ENCODE measurements at places on chromosomes 5 and 9.

GRCh38 chr5:93580063-93580926 lies 724 bp downstream of the NR2F1-AS1 start:
- DNase-seq: peak; percentile 41

DNA sequence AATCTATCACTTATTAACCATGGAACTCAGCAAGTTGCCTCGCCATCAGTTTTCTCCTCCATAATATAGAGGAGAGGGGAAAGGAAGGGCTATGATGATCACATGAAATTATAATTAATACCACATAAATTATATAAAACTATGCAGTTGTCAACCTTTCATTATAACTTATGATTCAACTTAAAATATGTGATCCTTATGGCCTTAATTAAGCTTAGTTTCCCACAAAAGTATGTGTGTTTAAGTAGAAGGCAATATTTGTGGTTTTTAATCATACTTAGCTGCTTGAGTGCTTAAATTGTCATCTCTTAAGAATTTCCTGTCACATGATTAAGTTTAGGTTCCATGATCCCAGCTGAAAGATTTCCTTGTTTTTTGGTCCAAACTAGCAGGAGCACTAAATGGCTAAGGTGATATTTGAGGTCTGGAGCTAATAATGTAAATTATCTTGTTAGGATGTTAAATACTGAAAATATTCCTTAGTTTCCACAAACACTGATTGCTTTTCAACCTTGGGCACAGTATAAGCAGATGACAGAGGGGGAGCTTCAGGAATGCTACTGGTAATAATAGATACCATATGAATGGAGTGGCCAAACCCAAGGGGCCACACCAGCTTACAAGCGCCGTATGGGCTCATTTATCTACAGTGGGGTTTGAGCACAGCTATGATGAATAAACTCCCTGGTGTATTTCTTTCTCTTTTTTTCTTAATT lies 26.4 kb upstream of the F2R start:
- DNase-seq: no peak

DNA sequence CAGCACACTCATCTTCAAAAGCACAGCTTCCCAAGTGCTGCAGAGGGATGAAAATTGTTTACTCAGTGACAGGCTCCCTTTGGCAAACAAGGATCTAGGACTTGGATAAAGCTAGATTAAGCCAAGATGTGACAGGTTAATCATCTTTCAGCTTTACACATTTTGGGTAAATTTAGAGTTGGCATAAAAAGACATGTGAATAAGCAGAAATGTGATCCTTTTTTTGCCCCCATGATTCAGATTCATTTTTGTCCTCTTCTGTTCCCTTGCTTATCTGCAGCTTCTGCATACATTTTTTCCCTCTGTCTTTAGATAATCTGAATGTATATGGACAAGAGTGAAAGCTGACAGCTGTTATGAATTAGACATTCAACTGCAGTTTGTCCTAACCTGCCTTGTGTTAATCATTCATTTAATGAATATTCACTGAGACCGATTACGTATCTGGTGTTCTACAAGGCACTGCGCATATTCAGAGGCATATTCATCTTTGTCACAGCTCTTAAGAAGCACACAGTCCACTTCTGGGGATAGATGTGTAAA lies 19.6 kb downstream of the ADAMTSL1 start:
- no peak for DNase-seq

DNA sequence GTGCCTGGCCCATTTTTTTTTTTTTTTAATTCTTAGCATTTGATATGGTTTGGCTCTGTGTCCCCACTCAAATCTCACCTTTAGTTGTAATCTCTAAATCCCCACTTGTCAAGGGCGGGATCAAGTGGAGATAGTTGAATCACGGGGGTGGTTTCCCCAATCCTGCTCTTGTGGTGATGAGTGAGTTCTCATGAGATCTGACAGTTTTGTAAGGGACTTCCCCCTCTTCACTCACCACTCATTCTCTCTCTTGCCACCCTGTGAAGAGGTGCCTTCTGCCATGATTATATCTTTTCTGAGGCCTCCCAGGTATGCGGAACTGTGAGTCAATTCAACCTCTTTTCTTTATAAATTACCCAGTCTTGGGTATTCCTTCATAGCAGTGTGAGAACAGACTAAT lies 27.2 kb downstream of the NDUFAF2 start:
- DNase-seq: no peak

- DNase-seq: no peak
Observed at GRCh38 chr9:114367772-114368569, 19.8 kb downstream of the AKNA start.

- DNase-seq: no peak
Observed at GRCh38 chr9:120436983-120437475, 142.9 kb downstream of the CDK5RAP2 start.

- DNase-seq: no peak
Observed at GRCh38 chr9:5044160-5044559, 59.1 kb downstream of the JAK2 start.

DNA sequence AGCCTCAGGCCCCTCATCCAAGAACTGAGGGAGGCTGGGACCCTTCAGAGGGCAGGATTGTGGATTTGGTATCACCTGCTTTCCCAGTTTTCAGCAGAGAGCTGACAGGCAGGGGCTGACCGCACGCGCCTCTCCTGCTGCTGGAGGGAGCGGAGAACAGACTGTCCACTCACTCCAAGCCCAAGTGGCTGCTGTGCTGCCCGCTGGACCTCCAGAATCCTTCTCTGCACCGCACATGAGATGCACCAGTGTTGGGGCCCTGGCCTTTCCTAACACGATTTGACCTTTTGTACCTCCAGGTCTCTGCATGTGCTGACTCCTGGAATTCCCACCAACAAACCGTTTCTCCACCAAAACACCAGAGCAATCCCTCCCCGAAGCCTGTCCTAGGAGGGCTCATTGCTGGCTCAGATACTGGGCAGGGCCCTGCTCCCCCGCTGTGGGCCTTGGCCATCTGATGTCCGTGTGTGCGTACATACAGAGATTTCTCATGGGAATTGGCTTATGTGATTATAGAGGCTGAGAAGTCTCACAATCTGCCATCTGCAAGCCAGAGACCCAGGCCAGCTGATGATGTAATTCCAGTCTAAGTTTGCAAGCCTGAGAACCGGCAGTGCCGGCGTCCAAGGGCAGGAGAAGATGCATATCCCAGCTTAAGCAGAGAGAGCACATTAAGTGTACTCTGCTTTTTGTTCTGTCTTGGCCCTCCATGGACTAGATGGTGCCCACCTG lies 141.7 kb downstream of the GADD45G start:
- peak; percentile 12 for DNase-seq

- no peak for DNase-seq
Observed at GRCh38 chr9:12640866-12641636, 52.1 kb upstream of the TYRP1 start.

GRCh38 chr9:125839317-125839716 lies 92.1 kb downstream of the PBX3 start:
- no peak for DNase-seq

GRCh38 chr5:175609526-175609925 lies 48.3 kb upstream of the HRH2 start:
- DNase-seq: no peak

GRCh38 chr9:22208846-22209585 lies 199.9 kb upstream of the CDKN2B start:
- DNase-seq: no peak

DNA sequence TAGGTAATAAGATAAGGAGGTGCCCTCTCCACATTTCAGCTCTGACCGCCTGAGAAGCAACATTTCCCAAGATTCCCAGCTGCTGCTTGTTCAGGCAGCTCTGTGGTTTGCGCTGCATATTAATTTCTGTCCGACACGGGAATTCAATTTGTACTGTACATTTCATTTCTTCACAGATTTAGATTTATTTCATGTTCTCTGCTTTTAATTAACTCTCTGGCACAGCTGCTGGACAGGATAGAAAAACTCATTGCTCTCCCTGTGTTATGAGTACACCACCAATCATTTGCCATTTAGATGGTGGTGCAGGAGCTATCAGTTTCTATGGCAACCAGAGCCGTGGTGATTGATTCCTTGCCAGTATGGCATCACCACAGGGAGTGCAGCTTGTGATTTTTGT lies 558.5 kb downstream of the DMRTA1 start:
- no peak for DNase-seq

- DNase-seq: no peak
Observed at GRCh38 chr5:112656451-112656850, 81.2 kb upstream of the APC start.

DNA sequence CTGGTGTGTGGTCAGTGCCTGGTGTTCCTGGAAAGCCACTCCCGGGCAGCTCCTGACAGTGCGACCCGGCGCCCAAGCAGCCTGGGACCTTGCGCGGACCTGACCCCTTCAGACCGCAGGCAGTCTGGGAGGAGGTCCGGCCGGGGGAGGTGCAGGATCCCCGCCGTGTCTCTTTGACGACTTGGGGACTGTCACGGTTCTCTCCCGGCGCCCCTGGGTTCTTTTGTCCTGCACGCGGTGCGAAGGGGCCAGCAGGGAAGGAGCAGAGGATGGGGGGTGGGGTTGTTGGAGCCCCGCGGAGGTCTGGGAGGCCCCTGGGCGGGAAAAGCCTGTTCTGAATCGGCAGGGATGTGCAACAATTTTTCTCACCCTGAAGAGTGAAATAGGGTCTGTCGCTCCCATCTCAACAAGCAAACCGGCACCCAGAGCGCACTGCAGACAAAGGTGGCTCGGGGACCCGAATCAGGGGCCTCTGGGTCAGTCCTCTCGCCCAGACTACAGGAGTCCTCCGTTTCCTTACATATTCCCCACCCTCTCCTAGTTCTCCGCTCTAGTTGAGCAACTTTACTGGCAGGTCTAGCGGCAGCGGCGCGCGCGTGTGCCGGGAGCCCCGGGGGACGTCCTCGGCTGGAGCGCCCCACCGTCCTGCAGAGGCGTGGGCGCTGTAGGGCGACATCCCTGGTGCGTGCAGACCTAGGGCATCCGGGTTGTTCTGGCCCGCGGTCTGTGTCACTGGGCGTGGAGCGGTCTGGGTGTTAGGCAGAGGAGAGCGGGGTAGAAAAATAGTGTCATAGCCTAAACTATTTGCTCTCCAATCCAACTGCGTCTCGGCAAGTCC lies 1.2 kb downstream of the VCAN start:
- DNase-seq: no peak

- DNase-seq: no peak
Observed at GRCh38 chr9:86747711-86748110, 199.6 kb downstream of the GAS1 start.

DNA sequence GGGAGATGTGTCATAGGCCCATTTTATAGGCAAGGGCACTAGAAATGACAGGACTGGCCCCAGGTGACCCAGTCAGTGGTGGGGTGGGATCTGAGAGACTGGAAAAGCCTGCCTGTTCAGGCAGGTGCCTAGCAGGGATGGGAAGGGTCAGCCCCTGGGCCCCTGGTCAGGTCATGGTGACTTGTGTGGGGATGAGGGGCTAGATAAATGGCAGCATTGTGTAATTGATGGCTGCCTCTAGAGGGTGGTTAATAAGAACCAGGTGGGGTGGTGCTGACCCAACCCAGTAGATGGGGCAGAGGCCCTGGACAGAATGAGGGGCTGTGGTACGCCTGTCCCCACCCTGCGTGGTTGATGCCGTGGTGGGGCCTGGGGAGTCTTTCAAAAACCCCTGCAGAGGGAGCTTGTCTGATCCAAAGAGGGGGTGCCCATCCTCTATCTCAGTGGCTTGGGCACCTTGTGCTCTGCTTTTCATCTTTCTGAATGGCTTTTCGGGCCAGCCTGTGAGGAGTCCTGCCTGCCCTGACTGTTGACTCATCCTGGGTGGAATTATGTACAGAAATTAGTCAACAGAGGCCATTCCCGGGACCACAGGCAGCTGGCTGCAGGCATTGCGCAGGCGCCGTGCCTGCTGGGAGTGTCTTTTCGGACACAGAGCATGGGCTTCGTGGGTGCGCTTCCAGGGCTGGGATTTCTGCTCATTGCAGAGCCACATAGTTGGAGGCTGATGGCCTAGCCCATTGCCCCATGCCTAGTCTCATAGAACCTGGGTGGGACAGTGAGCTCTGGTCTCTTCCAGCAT lies 93.6 kb upstream of the PITX1 start:
- no peak for DNase-seq

DNA sequence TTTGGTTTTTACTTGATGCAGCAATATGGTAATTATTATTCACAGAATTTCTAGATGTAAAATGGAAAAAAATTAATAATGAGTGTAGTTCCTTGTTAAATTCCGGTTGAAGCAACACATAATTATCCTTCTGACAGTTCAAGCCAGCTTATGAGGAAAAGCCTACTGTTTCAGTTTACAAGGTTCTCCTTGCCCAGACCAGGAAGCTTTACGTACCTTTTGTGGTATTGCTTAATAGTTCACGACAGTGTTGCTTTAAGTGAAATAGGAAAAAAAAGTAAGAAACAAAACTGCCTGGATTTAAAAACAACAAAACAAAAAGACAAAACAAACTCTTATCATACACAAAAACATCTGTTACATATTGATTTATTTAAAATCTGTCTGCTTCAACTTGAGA lies 547.3 kb upstream of the C9orf72 start:
- DNase-seq: no peak

DNA sequence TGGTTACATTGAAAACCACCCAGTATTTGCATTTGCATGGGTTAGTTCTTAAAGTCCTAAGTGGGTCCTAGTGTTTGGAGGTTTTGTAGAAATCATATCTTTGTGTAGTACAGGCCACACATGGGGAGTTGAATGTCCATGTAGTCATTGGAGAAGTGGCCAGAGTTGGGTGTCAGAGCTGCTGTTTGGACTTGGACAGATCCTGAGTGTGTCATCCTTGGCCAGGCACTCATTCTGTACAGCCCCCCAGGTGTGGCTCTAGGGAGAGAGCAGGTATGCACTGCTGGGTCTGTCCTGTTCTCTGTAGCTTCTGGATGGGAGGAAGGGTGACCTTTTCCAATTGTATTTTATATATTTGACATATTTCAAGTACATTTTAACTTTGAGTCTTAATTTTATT lies 82.4 kb downstream of the IQGAP2 start:
- DNase-seq: no peak

DNA sequence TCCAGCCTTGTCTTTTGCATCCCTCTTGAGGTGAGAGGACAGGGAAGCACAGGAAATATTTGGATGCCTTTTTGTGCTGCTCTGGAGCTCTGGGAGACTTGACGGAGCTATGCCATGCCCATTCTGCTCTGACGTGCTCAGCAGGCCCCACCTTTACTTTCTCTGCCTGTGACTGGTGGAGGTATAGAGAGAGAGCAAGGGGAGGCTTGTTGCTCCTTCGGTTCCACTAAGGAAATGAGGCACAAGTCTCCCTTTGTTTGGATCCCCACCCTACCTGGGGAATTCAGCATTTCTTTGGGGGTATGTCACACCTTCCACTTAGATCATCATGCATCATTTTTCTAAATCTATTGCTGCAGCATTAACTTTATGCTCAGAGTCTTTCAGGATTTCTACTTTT lies 121.8 kb upstream of the CNTLN start:
- no peak for DNase-seq

DNA sequence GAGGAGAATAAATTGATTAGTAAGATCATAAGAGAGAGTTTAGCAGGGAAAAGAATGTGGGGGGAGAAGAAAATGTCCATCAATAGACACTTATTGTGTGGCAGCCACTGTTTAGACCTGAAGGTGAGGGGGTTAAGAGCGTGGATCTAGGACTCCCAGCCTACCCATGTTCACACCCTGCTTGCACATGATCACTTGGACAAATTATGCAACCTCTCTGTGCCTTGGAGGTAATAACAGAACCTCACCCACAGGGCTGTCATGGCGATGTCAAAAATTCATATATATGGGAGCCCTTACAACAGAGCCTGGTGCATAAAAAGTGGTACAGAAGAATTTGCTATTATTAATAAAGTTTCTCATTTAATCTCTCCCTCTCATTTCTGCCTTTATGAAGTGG lies 86.0 kb upstream of the EQTN start:
- DNase-seq: no peak
